ENCODE measurements at places on chromosomes 16 and 17. TPM values are rescaled to one million over a fixed set of nuclear protein-coding genes. Genes with fewer than 3 reads are reported as not detected.

- DNase-seq: no peak
- no peaks in the 10 kb centered on the region for H3K36me3 ChIP-seq
- H3K27me3 ChIP-seq: no peaks in the 10 kb centered on the region
- no peak overlapping the region for H3K4me3 ChIP-seq
- no peaks in the 10 kb centered on the region for H3K4me1 ChIP-seq
These were observed 6.8 kb upstream of the CYB5B start for GRCh38 chr16:69417520-69418199.

GRCh38 chr17:34673516-34673915 is 94.1 kb downstream of the TMEM132E start:
- DNase-seq: no peak
- no peaks in the 10 kb centered on the region for H3K36me3 ChIP-seq
- H3K4me3 ChIP-seq: no peak overlapping the region
- H3K27me3 ChIP-seq: no peaks in the 10 kb centered on the region

- peaks cover 14% of the 10 kb centered on the region for H3K4me1 ChIP-seq
- peak; percentile 77 for DNase-seq
- no peaks in the 10 kb centered on the region for H3K36me3 ChIP-seq
- H3K27ac ChIP-seq: no peak overlapping the region
- no peaks in the 10 kb centered on the region for H3K27me3 ChIP-seq
- H3K4me3 ChIP-seq: no peak overlapping the region
These were observed 19.6 kb downstream of the DNAH17 start for GRCh38 chr17:78557598-78558039.

AATK gene
- total RNA-seq: not detected

MARVELD3 gene
- not detected for total RNA-seq

DNA sequence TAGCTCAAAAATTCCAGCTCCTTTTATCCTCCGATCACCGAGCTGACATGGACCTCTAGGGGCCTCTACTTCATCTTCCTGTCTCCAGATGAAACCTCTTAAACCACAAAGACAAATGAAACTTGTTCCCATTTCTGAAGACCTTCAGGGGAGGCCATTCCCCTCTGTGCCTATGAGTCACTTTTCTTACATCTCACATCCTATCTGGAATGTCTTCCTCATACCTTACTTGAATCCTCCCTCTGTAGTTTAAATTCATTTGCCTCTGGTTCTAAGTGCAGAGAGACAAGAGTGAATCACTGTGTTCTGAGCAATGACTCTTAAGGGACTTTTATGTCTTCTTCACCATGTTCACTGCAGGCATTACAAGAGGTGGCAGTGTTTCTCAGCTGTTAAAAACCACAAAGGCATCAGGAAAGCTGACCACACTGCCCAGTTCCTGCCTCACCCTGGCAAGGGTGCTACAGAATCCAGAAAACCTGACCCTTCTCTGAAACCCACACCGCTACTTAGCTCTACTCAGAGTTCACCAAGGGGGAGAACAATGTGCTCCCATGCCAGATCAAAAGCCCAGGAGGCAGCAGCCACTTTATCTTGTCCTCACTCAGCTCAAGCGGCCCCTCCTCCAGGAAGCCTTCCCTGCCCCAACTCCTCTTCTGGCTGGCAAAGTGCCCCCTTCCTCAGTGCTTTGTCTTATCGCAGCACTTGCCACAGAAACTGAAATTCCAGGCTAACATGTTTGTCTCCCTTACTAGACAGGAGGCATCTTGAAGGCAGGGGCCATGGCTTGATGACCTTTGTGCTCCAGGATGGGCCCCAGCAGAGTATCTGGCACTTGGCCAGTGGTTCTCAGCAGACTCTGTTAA is 6.4 kb downstream of the CUEDC1 start:
- H3K4me1 ChIP-seq: peaks cover 62% of the 10 kb centered on the region
- H3K36me3 ChIP-seq: no peaks in the 10 kb centered on the region
- H3K27ac ChIP-seq: no peak overlapping the region
- H3K27me3 ChIP-seq: no peaks in the 10 kb centered on the region

DNA sequence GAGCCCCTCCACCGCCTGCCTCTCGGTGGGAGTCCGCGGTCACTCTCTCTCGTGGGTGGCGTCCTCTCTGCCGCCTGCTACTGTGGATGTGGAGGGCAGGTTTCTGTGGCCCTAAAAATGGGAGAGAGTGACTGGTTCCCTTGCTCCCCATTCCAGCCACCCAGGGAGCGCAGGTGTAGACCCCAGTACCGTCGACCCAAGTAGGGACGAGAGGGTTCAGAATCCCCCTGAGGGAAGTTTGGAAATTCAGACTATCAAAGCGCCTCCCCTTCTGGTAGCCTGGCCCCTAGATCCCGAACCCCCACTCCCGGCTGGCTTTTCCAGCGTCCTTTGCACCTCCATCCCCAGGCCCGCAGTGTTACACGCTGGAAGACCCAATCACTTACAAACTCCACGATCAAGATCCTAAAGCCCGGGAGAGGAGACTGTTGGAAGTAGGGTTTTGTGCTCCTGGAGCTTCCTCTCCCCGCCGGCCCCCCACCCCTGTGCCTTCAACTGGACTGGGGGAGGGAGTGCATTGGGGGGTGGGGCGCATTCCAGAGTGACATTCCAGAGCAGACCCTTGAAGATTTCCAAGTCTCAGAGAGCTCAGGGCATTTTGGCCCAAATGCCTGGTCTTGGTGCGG is 991 bp downstream of the GPRC5C start:
- no peak for DNase-seq
- H3K4me3 ChIP-seq: no peak overlapping the region

CEP131 gene
- 23.6 TPM for total RNA-seq

Measured in Karpas-422 (cell line).